Activated CD4-positive, alpha-beta T cell treated with anti-CD3 and anti-CD28 coated beads, Interleukin-2, amount 10 ng/mL, durations not matched to agents 7 days and 5 days (primary cell): ENCODE measurements at places on chromosomes 4 and X. TPM values are rescaled to one million over a fixed set of nuclear protein-coding genes. Genes with fewer than 3 reads are reported as not detected.

GRCh38 chr4:37905533-37906169, 14.8 kb downstream of the TBC1D1 start:
- no peak for DNase-seq
- H3K36me3 ChIP-seq = peaks cover 54% of the 10 kb centered on the region
- no peaks in the 10 kb centered on the region for H3K27me3 ChIP-seq
- no peak overlapping the region for H3K27ac ChIP-seq
- no peak overlapping the region for H3K4me3 ChIP-seq

DNA sequence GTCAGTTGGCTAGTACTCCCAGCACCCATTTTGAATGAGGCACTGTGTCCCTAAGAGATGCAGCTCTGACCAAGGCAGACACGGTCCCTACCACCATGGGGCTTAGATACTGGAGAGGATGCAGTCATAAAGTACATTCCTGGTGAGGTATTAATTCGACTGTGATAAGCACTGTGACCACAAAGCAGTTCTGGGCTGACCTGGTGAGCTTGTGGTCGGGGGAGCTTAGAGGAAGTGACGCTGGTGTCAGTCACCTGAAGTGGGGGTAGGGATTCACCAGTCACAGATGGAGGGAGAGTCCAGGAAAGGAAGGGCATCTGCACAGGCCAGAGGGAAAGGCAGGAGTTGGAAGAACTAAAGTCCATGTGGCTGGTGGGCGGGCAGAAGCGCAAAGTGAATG, 15.8 kb upstream of the CLTRN start:
- H3K27me3 ChIP-seq = no peaks in the 10 kb centered on the region
- H3K27ac ChIP-seq = no peak overlapping the region
- H3K4me3 ChIP-seq = no peak overlapping the region
- peaks cover 21% of the 10 kb centered on the region for H3K4me1 ChIP-seq
- H3K36me3 ChIP-seq = no peaks in the 10 kb centered on the region

- DNase-seq = no peak
- no peak overlapping the region for H3K27ac ChIP-seq
- peaks cover 17% of the 10 kb centered on the region for H3K27me3 ChIP-seq
- no peak overlapping the region for H3K4me3 ChIP-seq
- no peaks in the 10 kb centered on the region for H3K36me3 ChIP-seq
- H3K4me1 ChIP-seq = peaks cover 13% of the 10 kb centered on the region
Observed at GRCh38 chr4:121789960-121790829, 10.9 kb upstream of the EXOSC9 start.

DNA sequence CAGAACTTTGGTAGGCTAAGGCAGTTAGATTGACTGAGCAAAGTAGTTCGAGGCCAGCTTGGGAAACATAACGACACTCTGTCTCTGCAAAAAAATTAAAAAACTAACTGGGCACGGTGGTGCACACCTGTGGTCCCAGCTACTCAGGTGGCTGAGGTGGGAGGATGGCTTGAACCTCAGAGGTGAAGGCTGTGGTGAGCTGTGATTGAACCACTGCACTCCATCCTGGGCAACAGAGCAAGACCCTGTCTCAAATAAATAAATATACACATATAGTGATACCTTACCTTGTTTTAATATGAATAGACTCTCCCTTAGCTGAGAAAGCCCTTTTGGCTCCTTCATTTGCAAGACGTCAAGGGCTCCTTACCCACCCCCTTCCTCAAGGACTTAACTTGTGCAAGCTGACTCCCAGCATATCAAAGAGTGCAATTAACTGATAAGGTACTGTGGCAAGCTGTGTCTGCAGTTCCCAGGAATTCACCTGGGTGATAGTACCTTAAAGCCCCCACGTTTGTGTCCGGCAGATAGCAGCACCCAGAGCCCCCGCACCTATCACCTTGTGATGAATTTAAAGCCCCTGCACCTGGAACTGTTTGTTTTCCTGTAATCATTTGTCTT, 655.6 kb upstream of the GALNTL6 start:
- no peak overlapping the region for H3K4me3 ChIP-seq
- H3K4me1 ChIP-seq = no peaks in the 10 kb centered on the region
- H3K36me3 ChIP-seq = no peaks in the 10 kb centered on the region
- no peak for DNase-seq
- H3K27ac ChIP-seq = no peak overlapping the region

DNA sequence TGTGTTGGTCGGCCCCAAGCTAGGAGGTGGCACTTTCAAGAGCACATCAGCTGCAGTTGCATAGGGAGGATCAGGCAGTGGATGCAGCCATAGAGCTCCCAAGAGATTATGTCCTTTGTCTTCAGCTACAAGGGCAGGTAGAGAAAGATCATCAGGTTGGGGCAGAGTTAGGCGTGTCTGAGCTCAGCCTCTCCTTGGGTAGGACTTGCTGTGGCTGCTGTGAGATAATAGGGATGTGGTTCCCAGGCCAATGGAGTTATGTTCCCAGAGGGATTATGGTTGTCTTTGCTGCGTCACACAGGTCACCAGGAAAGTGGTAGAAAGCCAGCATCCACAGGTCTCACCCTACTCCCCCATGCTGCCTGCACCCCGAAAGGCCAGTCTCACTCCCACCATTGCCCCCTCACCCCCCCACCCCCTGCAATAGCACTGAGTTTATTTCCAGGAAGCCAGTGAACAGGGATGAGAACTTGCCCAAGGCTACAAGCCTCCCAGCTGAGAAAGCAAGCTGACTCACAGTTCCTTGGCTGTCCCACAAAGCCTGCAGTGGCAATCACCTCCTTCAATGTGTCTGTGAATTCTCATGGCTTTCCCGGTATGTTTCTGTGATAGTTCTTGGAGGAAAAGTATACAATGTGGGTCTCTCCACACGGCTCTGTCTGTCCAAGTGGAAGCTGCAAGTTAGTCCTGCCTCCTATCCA, 148.4 kb downstream of the STPG2 start:
- H3K36me3 ChIP-seq = no peaks in the 10 kb centered on the region
- H3K4me1 ChIP-seq = no peaks in the 10 kb centered on the region
- H3K27ac ChIP-seq = no peak overlapping the region
- H3K4me3 ChIP-seq = no peak overlapping the region

DNA sequence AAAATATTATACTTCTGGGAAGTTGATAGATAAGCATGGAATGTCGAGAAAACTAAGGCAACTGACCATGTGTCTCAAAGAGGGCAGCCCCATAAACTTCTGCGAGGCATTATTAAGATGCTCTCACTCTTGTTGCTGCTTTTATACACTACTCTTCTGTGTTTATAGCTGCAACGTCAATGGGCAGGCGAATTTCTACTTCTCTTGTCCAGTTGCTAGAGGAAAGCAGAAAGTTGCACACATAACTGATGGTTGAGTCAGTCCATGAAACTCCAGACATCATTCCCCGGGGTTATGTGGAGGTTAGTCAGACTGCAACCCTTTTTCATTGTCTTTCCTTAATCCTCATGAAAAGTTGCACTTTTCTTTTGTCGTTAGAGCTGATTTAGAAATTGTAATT, 39.8 kb downstream of the VCX3B start:
- no peaks in the 10 kb centered on the region for H3K27me3 ChIP-seq
- H3K4me3 ChIP-seq = no peak overlapping the region
- no peaks in the 10 kb centered on the region for H3K4me1 ChIP-seq

DNA sequence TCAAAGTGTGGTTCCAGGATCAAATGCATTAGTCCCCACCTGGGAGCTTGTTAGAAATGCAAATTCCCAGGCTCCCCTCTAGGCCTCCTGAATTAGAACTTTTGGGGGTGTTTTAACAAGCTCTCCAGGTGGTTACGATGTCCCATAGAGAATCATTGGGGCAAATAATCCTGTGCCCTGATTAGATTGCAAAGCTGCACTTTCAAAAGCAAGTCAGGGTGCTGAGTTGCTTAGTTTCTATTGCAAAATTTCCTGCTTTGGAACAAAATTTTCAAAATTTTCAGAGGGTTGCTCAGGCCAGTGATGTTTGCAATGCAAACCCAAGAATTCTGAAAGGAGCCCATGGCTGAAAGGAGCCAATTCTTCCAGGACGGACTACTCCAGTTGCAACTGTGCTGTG, 71.0 kb downstream of the MGST2 start:
- H3K27ac ChIP-seq = no peak overlapping the region
- DNase-seq = no peak
- H3K36me3 ChIP-seq = no peaks in the 10 kb centered on the region
- peaks cover 12% of the 10 kb centered on the region for H3K4me1 ChIP-seq
- H3K4me3 ChIP-seq = no peak overlapping the region

- H3K27ac ChIP-seq = no peak overlapping the region
- H3K4me1 ChIP-seq = no peaks in the 10 kb centered on the region
- DNase-seq = no peak
- H3K36me3 ChIP-seq = no peaks in the 10 kb centered on the region
- H3K4me3 ChIP-seq = no peak overlapping the region
- no peaks in the 10 kb centered on the region for H3K27me3 ChIP-seq
Observed at GRCh38 chr4:176425035-176425434, 105.3 kb downstream of the SPCS3 start.

- no peaks in the 10 kb centered on the region for H3K27me3 ChIP-seq
- peaks cover 16% of the 10 kb centered on the region for H3K36me3 ChIP-seq
- no peak overlapping the region for H3K27ac ChIP-seq
- DNase-seq = no peak
- no peak overlapping the region for H3K4me3 ChIP-seq
Observed at GRCh38 chrX:2376166-2376565, 124.6 kb downstream of the DHRSX start.

DNA sequence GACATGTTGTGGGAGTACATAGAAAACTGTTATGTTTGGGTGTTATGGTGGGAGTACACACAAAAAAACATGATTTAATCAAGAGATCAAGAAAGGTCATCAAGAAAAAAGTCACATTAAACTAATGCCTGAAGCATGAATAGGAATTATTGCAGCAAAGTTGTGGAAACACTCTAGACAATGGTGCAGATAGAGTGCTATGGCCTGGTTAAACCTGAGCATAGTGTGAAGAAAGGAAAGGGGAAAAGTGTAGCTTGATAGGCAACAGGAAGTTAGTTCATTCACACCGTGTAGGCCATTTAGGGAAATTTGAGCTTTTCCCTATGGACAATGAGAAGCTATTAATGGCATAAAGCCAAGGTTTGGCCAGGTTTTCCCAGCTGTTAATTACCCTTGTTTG, 162.1 kb upstream of the EMCN start:
- H3K27me3 ChIP-seq = no peaks in the 10 kb centered on the region
- no peaks in the 10 kb centered on the region for H3K36me3 ChIP-seq
- H3K4me3 ChIP-seq = no peak overlapping the region
- no peak for DNase-seq
- H3K27ac ChIP-seq = no peak overlapping the region

PRDM5 gene
- total RNA-seq = not detected

ZFP42 gene
- not detected for total RNA-seq

CXorf65 gene
- total RNA-seq = 25.3 TPM

MAGEA12 gene
- not detected for total RNA-seq

IL2 gene
- total RNA-seq = 0.84 TPM

FGFBP1 gene
- total RNA-seq = not detected
